ENCODE measurements at places on chromosomes 2 and 18. TPM values are rescaled to one million over a fixed set of nuclear protein-coding genes. Genes with fewer than 3 reads are reported as not detected.
A peak's percentile ranks its signal among the peaks of the same experiment; 100 is the strongest.

NDC80 gene
- total RNA-seq, result 4.3 TPM

CYS1 gene
- total RNA-seq, result 0.92 TPM

SERPINB11 gene
- not detected for total RNA-seq

INO80D gene
- total RNA-seq, result 3.7 TPM

MYOM1 gene
- 219 TPM for total RNA-seq

- H3K36me3 ChIP-seq, result no peaks in the 10 kb centered on the region
- no peak overlapping the region for H3K27ac ChIP-seq
- no peak for DNase-seq
- no peaks in the 10 kb centered on the region for H3K4me1 ChIP-seq
- H3K4me3 ChIP-seq, result no peak overlapping the region
Measured at GRCh38 chr18:49967171-49967570, 153.8 kb upstream of the ACAA2 start.

GRCh38 chr2:163138947-163139346 lies 300.4 kb upstream of the KCNH7 start:
- no peak overlapping the region for H3K4me3 ChIP-seq
- no peaks in the 10 kb centered on the region for H3K36me3 ChIP-seq
- no peak overlapping the region for H3K27ac ChIP-seq
- no peaks in the 10 kb centered on the region for H3K27me3 ChIP-seq

DNA sequence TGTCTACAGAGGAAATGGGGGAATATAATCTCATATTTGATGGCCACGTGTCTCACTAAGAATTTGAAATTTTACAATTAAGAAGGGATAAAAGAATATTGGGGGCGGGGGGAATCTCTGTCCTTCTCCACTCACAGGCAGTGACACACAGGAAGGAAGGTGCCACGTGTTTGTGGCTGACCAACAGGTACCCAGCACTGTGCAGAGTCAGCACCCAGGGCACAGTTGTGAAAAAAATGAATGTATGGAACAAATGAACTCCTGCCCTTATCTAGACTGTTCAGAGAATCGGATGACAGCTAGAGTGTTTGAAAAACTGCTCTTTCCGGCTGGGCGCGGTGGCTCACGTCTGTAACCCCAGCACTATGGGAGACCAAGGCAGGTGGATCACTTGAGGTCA lies 317.0 kb upstream of the MYT1L start:
- H3K4me3 ChIP-seq, result no peak overlapping the region
- no peak for DNase-seq
- H3K27ac ChIP-seq, result no peak overlapping the region
- H3K27me3 ChIP-seq, result no peaks in the 10 kb centered on the region
- no peaks in the 10 kb centered on the region for H3K36me3 ChIP-seq

DNA sequence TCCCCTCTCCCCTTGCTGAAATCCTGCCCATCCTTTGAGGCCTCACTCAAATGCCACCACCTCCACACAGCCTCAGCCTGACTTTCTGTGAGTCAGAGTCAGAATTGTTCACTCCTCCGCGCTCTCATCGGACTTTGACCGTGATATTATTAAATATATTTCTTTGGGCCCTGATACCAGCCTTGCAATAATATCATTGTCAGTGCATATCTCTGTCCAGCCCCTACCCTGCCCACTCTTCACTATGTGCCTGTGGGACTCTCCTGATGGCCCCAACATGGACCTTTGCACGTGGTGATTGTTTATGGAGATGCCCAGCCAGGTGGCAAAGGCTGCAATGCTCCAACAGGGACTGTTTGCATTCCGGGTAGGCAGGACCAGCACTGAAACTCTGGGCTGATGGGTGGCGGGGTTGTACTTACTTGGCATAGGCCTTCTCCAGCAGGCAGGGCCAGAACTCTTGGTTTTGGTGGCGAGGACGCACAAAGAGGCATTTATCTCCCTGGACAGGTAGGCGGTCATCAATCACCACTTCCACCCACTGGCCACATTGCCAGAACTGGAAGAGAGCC lies 37.3 kb downstream of the CAPN13 start:
- DNase-seq, result no peak
- no peaks in the 10 kb centered on the region for H3K27me3 ChIP-seq
- H3K4me1 ChIP-seq, result peaks cover 3% of the 10 kb centered on the region
- H3K27ac ChIP-seq, result no peak overlapping the region
- no peak overlapping the region for H3K4me3 ChIP-seq

DNA sequence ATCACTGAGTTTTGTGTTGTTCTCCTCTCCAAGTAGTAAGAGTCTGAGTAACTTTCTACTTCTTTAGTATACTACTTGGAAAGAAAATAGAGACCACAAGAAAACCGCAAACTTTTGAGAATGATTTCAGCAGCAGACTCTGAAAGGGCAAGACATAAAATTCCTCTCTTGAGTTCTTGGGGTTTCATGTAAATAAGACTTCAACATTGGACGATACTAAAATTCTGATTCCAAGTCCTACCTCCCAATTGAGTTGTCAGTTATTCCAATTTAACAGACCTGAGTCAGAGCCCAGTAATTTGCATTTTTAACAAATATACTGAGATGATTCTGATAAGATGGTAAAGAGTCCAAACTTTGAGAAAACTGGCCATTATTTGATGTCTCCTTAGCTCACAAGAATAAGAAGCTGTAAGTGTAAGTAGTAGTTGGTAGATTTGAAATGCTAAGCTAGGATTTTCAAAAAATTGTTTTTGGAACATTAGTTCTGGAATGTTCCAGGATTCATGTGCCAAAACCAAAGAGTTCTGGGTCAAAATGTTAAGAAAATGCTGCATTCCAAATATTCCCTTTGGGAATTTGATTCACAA lies 261.6 kb upstream of the SPOPL start:
- H3K27ac ChIP-seq, result no peak overlapping the region
- no peak overlapping the region for H3K4me3 ChIP-seq
- no peak for DNase-seq
- peaks cover 12% of the 10 kb centered on the region for H3K4me1 ChIP-seq
- no peaks in the 10 kb centered on the region for H3K27me3 ChIP-seq

DNA sequence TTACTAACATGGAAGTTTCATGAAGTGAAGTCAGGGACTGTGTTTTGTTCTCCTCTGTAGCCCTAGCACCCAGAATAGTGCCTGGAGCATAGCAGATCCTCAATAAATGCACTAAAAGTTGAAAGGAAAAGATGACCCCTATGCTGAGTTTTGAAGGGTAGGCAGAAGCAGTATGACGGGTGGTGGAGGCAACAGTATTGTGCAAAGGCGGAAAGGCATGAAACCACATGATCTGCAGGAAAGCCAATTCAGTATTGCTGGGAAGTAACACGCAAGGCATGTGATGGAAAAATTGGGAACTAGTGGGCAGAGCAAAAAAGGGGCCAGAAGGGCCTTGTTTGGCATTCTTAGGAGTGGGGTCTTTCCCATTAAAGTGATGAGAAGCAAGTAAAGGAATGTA lies 23.1 kb downstream of the DTNB start:
- H3K4me1 ChIP-seq, result peaks cover 8% of the 10 kb centered on the region
- no peak for DNase-seq
- no peaks in the 10 kb centered on the region for H3K36me3 ChIP-seq
- no peak overlapping the region for H3K4me3 ChIP-seq
- H3K27me3 ChIP-seq, result no peaks in the 10 kb centered on the region

GRCh38 chr18:50614838-50615237 lies 55.0 kb downstream of the MAPK4 start:
- no peak overlapping the region for H3K4me3 ChIP-seq
- H3K4me1 ChIP-seq, result peaks cover 21% of the 10 kb centered on the region
- H3K36me3 ChIP-seq, result no peaks in the 10 kb centered on the region
- peak; percentile 98 for DNase-seq

DNA sequence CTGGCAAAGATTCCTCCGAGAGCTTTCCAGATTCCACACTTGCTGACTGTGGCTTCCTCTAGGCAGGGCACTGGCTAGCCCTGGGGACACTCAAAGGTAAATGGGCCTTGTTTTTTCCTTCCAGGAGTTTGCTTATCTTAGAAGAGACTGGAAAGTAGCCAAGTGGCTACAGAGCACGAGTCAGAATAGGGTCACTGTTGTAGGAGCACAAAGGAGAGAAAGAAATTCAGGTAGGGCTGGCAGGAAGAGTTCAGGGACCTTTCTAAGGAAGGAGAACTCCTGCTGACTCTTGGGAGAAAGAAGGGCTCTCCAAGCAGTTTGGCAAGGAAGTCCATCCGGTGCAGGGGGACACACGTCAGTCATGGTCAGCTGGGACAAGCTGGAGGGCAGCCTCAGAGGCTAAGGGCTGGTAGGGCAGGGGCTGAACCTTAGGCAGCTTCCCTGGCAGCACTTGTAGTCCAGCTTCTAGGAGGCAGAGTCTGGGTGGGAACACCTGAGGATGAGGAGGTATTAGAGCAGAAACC lies 39.5 kb downstream of the NIFK start:
- H3K27me3 ChIP-seq, result no peaks in the 10 kb centered on the region
- peaks cover 2% of the 10 kb centered on the region for H3K4me1 ChIP-seq
- no peaks in the 10 kb centered on the region for H3K36me3 ChIP-seq
- DNase-seq, result peak; percentile 17

GRCh38 chr2:27838502-27838901 lies 51.7 kb downstream of the RBKS start:
- no peak overlapping the region for H3K4me3 ChIP-seq
- H3K4me1 ChIP-seq, result no peaks in the 10 kb centered on the region
- peaks cover 4% of the 10 kb centered on the region for H3K27me3 ChIP-seq
- H3K36me3 ChIP-seq, result no peaks in the 10 kb centered on the region
